ENCODE measurements at places on chromosomes 3 and 15.

- no peak for DNase-seq
Observed at GRCh38 chr3:149752788-149753136, 473 bp upstream of the COMMD2 start.

GRCh38 chr15:58138106-58138505 is at the start of gene AQP9:
Gene AQP9, plus strand, starts transcription at chr15:58138381. Its CDS starts 185 bp downstream, at chr15:58138566.
- no peak for DNase-seq

DNA sequence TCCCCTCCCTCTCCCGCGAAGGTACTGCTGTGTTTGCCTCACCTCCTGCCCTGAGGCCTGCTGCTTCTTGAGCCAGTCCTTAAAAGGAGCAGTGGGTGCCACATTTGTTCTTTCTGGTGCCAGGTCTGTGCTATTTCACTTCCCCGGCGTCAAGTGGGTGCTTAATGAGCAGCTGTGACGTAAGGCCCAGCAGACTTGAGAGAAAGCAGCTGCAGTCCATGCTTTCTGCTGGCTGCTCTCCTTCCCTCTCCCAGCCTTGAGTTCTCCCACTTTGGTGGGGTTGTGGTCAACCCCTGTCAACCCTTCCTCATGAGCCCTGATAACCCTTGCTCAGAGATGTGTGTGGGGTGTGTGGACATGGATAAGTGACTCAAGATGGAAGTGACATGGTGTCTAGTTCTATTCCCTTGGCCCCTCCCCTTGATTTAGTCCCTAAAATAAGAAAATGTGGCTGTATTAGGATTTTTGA is 6.9 kb downstream of the INAFM2 start:
- no peak for DNase-seq

DNA sequence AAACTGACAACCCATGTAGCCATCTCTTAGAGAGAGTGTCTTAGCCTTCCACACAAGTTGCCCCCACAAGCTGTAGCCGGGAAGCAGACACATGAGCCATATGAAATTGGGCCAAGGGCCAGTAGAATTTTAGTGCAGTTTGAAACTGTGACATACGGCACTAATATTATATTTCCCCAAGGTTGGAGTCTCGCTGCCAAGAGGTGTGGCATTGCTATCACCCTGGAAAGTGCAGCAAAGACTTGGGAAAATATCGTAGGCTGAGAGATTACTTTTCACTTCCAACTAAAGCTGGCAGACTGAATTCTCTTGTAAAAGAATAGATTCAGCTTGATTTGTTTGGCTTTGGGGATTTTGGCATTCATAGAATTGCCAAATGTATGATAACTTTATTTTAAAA is 89.2 kb downstream of the ECT2 start:
- DNase-seq, result no peak

DNA sequence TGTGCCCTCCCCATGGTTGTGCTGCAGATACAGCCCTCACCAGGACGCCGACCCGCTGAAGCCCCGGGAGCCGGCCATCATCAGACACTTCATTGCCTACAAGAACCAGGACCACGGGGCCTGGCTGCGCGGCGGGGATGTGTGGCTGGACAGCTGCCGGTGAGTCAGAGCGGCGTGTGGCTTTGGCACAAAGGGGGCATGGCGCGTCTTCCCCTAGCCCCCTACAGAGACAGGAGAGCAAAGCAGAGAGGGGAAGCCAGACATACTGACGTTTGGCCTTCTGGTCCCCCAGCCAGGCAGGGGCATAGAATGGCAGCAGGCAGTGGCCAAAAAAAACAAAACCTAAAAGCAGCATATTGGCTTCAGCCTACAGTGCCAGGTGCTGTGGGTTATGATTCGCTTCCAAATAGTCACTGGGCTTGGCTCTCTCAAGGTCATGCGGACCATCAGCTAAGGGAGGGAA is 64.0 kb downstream of the MESD start:
- no peak for DNase-seq

- DNase-seq, result no peak
Observed at GRCh38 chr3:28615971-28616370, 267.3 kb upstream of the AZI2 start.

DNA sequence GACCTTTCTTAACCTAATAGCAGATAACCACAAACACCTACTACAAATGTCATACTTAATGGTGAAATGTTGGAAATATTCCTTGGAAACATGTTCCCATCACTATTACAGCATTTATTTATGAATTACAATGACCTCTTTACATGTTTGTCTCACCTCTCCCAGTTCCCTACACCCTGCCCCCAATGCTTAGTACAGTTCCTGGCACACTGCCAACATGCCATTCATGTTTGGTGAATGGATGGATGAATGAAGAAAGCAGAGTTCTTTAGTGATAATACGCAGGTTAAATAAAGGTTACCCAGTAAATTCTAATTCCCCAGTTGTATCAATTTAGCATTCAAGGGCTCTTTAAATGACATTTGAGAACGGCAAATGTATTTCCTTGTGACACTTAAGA is 259.9 kb upstream of the ATP11B start:
- no peak for DNase-seq

DNA sequence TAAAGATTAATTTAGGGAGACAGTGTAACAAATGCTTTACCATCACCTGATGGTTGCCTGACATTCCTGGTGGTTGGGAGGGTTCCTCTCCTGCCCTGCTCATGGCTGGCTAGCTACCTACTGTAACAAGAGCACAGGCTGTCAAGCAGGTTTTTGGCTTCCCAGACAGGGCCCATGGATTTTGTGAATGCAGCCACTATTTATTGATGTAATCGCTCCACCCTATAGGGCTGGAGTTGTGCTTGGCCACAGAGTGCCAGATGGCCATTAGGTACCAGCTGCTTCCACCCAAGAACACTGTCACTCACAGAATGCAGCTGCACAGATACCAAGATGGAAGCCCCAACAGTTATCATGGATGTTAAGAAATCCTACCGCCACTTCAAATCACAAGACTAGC is 31.0 kb upstream of the KLHL25 start:
- no peak for DNase-seq

DNA sequence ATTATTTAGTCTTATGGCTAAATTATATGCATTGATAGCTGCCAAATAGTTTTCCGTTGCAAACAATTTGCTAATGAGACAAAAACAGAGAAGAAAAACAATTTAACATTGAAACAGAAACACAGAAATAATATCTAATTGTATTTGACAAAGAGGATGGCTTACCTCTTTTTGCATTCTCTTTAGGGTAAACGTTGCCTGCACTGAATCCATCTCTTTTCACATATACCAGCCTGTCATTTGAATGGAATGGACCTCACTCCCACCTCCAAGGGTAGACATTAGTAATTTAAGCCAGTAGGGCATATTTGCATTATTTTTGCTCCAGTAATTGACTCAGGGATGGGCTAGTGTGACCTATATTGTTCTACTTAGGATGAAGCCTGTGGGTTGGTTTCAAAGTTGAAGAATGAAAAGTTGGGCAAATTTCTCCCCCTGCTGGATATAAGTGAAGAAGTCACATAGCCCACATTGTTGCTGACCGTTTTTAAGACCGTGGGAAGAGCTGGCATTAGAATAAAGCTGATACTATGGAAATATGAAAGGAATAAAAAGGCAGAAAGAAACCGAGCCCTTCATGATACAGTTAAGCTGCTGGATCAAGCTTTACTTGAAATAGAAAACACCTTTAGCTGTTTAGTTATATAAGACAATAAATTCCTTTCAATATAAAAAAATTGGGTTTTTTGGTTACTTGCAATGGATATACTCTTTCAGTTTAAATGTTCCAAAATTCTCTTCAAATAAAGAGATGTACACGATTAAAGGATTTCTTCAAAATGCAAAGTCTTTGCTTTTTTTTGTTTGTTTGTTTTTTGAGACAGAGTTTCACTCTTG is 26.9 kb downstream of the PIERCE2 start:
- DNase-seq, result peak; percentile 53

- no peak for DNase-seq
Observed at GRCh38 chr3:74624301-74624700, 9.8 kb upstream of the CNTN3 start.

GRCh38 chr3:52530918-52531826 is 2.5 kb downstream of the NT5DC2 start:
- no peak for DNase-seq

DNA sequence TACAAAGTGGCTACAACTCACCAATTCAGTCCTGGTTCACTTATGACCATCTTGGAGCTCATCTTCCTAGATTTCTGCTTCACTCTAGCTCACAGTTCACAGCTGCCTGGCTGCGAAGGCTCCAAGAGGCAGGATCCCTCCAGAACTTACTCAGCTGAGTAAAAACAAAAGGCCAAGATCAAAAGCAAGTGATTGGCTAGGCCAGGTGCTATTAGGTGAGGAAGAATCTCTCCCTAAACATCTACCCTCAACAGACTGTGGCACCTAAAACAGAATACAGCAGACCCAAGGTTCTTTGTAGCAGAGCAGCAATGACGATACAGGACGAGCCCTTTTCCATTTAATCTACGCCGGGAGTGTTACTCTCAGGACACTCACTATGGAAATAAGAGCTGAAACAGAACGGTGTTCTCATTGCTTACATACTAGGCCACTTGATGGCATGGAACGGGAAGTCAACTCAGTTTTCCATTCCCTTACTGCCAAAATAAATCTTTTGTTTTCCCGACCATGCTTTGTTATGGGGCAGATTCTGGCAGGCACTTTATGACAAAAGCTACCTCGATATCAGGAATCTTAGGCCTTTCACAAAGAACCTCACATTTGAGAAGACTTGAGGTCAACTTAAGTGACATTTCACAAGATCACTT is 901 bp downstream of the ICE2 start:
- peak; percentile 47 for DNase-seq

GRCh38 chr3:37465174-37465573 is 290.8 kb upstream of the LRRFIP2 start:
- DNase-seq, result no peak

DNA sequence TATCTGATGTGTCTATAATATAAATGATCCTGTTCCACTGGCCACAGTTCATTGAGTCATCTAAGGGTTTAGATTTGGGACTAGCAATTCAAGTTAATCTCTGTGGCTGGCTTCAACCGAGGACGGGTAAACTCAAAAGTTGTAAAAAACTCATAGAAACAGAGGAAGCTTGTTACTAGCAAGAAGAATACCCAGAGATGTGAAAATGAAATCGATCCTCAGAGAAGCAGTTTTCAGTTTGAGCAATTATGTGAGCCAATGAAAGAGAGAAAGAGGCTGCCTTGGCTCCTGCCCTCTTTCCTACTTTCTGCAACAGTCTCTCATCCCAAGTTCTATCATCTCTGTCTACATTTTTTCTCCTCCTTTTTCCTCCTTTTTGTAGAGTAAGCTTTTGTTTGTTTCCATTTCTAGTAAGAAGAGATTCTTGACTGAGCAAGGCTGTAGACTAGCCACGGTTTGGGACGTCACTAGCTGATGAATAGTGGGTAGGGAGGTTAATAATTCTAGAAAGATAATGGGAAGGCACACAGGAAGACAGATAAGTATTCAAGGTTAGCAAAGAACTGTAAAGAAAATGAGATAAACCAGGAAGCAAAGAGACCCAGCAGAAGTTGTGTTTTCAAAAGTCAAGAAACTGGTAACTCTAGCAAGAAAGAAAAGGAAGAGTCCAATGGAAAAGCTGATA is 298.9 kb upstream of the NR2F2 start:
- DNase-seq, result no peak

Data from activated CD4-positive, alpha-beta T cell treated with anti-CD3 and anti-CD28 coated beads, Interleukin-2, amount 50 U/mL, for 16 hours (primary cell).